ENCODE measurements at places on chromosomes 7 and 10.

- no peak for DNase-seq
Observed at GRCh38 chr7:43038254-43038653, 74.2 kb upstream of the HECW1 start.

GRCh38 chr7:140512317-140513000 lies 33.2 kb upstream of the MKRN1 start:
- no peak for DNase-seq

- no peak for DNase-seq
Observed at GRCh38 chr10:27779462-27780015, 33.9 kb upstream of the MKX start.

DNA sequence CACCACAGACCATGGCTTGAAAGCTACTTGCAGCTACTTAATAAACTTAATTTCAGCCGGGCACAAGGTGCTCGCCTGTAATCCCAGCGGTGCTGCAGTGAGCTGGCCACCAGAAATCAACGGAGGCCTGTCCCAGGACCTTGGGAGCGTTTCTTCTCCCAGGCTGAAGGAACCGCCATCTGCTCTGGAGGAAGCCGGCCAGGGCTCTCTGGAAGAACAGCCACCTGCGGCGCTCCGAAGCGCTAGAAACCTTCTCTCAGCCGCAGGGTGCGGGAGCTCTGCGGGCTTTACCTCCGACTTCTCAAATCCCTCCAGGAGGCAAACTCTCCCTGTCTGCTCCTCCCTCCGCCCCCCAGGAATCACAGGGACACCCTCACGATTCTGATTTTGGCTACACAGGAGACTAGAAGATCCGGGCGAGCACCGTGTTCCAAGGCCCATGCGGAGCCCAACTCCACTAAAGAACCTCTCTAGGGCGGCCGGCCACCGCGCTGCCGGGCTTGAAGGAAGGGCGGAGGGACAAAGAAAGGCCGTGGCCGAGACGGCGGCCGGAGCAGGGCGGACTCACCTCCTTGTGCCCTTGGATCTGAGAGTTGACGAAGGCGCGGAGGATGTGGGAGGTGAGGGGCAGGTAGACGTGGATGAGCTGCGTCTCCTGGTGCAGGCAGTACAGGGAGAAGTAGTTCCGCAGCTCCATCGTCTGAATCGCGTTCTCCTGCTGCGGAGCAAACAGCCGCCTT lies 14.4 kb downstream of the NUDT1 start:
- no peak for DNase-seq

DNA sequence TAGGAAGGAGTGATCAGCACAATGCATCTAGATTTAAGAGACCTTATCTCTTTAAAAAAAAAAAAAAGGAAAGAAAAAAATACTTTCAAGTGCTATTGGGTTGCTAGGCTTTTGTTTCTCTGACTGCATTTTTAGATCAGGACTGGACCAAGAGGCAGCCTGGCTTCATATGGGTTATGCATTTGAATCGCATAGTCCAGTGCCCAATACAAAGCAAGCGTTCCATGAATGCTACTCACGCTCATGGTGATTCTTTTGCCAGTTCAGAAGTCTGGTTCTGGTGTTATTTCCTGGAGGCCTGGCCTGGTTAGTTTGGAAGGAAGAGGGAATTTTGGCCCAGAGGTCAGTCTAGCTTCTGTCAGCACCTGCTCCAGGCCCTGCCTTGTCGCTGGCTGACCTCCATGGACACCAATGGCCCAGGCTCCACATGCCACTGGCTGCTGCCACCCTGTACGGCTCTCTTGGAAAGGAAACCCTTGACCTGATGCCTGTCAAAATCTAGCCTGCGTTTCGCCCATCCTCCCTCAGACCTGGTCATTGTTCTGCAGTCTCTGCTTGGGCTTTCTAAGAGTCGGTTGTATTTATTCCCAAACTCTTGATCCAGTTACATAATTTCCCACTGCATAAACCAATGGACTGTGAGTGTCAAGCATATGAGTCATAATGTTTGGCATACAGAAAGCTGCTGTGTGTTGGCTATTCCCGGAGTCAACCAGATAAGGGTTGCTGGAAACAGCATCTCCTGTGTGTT lies 74.3 kb upstream of the MKX start:
- DNase-seq: no peak

DNA sequence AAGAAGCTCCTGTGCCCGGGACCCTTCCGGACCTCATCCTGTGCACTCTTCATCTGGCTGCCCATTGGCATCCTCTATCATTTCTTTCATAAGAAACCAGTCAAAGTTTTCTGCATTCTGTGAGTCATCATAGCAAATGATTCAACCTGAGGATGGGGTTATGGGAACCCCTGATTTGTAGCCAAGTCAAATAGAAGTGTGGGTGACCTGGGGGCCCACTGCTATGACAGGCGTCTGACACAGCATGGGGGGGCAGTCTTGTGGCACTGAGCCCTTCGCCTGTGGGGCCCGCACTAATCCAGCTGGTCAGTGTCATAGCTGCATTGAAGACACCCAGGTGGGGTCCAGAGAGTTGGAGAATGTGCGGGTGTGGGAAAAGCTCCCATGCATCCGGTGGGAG lies 230.4 kb downstream of the USP6NL start:
- no peak for DNase-seq

- peak; percentile 75 for DNase-seq
Observed at GRCh38 chr7:37352974-37353948, 95.4 kb downstream of the ELMO1 start.

- DNase-seq: no peak
Observed at GRCh38 chr7:133572843-133573242, 320.0 kb downstream of the EXOC4 start.

DNA sequence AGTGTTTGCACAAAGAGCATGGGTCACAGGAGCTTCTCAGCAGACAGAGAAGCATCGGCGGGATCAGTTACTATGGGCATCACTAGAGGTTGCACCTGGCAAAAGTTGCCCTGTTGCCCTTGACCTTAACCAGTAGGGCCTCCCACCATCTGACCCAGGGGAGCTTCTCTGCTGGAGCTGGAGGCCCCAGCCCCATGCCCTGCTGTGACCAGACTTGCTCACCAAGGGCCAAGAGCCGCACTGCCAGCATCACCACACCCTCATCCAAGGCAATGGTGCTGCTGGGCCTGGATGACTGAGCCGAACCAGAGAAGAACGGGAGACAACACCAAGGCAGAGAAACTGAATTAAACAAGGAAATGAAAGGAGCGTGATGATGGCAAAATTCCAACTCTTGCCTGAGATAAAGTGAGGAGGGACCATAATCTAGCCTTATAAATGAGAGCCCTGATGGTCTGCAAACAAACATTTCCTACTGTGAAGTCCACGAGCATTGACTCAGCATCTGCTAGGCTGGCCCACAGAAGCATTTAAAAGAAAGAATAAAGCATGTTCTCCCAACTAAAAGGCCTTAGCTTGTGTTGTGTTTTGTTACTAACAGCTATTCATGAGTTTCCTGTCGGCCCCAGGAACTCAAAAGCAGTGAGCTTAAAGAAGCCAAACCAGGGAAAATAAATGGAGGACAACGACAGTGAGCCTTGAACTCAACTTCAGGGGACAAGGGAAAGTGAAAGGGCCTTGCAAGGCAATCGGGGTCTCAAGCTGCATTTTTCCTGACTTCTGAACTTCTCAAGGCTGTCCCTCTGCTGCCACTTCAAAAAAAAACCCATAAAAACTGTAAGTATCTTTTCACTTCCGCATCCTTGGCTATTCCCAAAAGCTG lies 60.4 kb downstream of the AFAP1L2 start:
- no peak for DNase-seq
